ENCODE measurements at places on chromosomes 7 and 10.

- DNase-seq: no peak
Observed at GRCh38 chr7:155222573-155222972, 75.1 kb upstream of the INSIG1 start.

- DNase-seq: no peak
Observed at GRCh38 chr7:25804154-25804553, 347.8 kb upstream of the NFE2L3 start.

DNA sequence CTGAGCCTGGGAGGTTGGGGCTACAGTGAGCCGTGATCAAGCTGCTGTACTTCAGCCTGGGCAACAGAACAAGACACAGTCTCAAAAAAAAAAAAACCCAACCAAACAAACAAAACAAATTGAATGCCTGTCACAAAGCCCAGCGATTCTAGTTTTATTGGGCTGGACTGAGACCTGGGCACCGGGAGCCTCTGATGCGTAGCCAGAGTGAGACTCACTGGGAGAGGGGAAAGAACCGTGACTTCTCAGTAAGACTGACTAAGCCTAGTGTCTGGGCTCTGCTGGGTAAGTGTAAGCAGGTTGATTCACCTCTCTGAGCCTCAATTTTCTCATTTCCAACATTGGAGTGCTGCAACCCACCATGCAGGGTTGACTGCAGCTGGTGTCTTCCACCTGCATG lies 10.1 kb upstream of the LEP start:
- DNase-seq: no peak

GRCh38 chr7:11077816-11078215 lies 104.1 kb downstream of the PHF14 start:
- DNase-seq: no peak

- DNase-seq: no peak
Observed at GRCh38 chr7:22425361-22425760, 68.4 kb upstream of the RAPGEF5 start.

DNA sequence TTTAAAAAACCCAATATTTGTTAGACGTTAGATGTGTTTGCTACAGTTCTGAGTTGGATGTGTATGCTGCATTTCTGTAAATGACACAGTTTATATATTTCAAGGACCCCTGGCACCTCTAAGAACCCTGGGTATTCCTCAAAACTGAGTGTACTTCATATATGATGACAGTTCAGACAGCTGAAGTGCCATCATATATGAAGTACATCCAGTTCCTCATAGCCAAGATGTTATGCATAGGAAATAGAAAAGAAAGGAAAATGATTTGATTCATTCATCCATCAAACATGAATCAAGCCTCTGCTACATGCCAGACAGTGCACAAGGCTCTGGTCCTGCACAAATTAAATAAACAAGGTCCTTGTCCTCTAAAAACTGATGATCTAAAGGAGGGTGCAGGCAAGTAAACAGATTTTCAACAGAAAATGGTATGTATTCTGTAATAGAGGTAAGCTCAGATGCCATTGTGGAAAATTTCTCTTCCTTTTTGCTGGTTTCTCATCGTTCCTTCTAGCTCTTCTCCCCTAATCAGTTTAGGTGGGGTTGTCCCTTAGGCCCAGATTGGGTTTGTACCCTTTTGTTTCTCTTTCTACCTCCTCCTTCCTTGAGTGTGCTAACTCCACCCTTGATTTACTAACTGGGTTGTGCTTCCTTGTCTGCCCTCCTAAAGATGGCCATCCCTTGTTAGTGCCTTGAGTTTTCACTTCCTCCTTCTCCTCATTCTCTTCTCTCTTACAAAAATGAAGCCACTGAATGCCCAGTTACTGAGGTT lies 25.3 kb upstream of the SMIM30 start:
- DNase-seq: no peak

DNA sequence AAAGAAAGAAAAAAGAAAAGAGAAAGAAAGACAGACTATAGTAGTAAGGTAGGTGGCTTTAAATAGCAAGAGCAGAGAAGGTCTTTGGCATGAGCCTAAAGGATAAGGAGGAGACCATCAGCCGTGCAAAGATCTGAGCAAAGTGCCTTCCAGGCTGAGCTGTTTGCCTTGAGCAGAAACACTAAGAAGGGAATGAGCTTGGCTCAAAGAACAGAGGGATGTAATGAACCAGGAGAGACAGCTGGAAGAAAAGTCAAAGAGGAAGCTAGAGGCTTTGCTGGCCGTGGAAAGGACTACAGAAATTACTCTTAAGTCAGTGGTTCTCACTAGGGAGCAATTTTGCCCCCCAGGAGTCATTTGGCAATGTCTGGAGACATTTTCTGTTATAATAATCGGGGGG lies 228.6 kb downstream of the FGFR2 start:
- no peak for DNase-seq

DNA sequence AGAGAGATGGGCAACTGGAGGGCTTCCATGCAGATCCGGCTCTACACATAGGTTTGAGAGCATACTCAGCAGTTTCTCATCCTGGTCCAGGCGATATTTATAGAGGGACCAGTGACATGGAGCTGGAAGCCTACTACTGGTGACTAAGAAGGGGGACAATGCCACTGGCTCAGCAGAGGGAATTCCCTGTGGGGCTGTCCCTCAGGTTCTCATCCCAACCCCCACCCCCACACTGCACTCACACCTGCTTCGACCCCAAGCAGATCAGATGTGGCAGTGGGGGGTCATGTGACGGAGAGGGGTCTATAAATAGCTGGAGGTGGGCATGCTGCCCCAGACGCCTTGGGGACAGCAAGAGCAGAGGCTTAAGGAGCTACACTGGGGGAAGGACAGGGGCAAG lies at the start of gene CLCN1:
CLCN1 (plus strand) TSS at position 336 of the 400 bp plus-strand sequence. CDS start 102 bp downstream, outside the sequence.
- DNase-seq: no peak

DNA sequence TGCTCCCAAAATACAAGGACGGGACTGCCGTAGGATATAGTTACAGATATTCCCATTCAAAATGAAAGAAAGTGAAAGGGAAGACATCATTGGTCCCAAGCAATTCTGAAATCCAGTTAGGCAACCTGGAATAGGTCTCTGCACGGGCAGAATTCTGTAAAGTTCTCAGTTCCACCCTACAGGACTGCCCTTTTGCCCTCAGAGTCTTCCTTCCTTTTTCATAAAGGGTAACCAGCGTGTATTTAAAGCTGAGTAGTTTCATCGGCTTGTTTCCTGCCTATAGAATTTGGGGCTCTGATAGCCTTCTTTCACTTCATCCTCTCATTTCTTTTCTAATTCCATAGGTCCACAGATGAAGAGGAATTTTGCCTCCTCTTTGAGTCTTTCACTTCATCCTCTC lies 20.0 kb downstream of the COPG2 start:
- DNase-seq: no peak

DNA sequence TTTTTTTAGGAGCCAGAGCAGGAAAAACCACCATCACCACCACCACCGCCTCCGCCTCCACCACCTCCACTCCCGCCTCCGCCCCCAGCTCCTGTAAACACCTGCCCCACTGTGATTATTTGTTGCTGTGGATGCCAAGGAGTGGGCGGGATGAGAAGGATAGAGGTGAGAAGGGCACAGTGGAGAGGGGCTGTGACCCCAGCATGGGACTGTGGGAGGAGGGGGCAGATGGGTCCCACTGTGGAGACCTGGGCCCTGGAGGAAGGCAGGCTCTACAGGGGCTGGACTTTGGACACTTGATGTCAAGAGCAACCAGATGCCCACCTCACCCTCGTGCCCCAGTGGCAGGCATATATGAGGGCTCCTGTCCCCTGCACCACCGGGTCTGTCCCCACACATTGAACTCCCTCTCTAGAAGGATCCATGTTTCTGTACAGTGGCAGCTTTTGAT lies 24.7 kb downstream of the ANTXRL start:
- DNase-seq: no peak

DNA sequence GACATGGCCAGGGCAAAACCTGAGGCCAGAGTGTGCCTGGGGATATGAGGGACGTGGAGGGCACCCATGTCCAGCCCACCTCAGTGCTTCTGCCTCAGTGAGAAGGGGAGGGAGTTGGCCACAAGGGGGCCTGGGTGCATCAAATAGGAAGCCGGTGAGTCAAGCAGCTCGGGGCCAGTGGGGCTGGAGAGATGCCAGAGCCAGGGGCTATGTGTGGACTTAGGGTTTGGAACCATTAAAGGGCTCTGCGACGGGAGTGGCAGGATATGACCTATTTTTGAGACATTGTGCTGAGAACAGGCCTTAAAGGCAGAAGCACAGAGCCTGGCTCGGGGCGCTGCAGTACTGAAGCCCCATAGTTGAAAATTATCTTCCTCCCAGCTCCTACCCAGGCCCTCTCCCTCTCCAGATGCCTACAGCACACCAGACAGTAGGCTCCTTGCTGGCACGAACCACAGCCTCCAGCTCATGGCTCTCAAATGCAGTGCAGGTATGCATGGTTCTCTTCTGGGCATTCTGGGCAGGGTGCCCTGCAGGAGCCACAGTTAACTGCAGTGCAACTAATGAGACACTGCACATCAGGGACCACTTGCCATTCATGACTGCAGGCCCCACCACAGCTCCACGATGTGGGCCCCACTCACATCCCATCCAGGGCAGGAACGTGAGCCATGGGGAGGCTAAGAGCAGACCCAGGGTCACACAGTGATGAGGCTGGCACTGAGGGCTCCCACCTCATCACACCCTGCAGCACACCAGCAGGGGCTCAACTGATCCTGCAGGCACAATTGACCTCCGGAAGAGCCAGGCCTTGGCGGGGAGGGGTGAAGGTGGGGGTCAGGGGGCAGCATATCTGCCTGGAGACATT lies 7.2 kb upstream of the PGAM2 start:
- peak; percentile 65 for DNase-seq

- no peak for DNase-seq
Observed at GRCh38 chr10:103761075-103761920, 94.1 kb downstream of the SH3PXD2A start.

DNA sequence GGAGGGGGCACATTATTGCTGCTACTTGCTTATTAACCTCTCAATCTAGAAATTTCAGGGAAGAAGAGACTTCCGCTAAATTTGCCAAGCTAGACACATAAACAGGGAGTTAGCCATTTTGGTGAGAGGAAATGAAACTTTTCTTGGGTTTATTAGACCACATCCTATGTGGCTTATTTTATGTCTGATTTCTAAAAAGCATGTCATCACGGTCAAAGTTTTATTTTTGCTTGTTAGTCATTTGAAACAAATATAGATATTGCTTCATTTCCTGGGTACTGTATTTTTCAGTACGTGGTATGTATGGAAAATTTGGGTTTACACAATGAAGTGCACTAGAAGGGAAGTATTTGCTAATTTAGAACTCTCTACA lies 144.1 kb downstream of the TCF7L2 start:
- DNase-seq: no peak

- DNase-seq: no peak
Observed at GRCh38 chr7:106059556-106059955, 52.6 kb downstream of the SYPL1 start.

DNA sequence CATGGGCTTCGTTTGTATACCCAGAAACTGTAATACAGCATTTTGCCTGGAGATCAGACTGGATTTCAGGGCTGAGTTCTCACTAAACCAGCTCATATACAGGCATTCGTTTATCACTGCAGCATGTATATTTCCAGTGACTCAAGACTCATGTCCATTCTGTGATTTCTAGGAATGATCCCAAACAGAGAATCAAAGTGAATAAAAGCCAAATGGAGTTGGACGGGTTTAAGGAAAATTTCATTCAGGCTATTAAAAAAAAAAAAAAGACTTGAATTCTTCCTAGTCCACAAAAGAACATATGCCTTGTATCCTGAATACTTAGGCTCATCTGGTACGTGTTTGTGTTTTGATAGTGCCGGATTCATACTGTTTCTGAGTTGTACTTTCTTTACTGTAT lies 46.8 kb downstream of the TET1 start:
- DNase-seq: no peak

DNA sequence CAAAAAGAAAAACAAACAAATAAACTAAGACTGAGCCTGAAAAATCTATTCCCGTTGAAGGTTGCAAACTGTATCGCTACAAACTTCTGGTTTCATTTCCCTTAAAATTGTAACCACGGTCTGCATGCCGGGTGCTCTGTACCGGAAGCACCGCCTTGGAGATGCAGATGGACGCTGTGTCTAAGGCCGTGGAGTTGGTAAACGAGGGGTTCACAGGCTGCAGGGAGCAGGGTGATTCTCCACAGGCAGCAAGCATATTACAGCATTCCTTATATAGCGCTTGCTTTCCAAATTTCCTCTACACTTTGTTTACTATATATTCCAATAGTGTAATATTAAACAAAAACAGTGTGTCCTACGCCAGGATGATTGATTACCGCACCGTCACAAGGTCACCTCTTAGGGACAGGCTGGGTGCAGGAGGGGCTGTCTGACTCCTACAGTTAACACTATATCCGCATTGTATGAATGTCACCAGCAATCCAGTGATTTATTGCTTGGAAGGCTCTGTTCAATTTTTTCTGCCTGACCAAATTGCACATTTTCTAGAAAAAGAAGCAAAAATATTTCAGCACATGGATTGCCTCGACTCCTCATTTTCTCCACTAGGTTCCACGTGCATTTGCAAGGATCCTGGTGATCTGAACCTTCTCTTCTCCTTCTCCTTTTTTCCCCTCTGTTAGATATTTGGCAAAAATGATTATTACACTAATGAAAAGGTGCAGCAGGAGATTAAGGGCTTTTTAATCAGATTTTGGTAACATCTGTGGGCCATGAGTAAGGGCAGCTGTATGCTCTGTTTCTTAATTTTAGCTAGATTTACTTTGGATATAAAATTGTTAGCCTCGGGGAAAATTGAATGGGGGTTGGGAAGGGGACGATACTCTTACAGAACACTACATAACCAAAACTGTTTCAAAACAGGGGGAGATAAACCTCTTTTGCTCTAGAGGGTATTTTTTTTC lies 325.8 kb upstream of the MGMT start:
- no peak for DNase-seq

DNA sequence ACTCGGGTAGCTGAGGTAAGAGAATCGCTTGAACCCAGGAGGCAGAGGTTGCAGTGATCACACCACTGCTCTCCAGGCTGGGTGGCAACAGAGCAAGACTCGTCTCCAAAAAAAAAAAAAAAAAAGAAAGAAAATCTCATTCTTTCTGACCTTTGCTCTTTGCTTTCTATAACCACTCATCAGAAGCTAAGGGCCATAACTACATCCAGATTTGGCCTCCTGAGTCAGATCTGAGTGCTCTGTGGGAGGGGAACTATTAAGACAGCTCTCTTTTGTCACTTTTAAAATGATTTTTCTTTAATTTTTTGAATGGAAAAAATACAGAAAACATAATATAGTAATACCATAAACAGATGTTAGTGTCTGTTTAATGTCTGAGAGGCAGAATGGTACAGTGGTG lies 210.1 kb downstream of the KIAA1217 start:
- no peak for DNase-seq

GRCh38 chr7:51456-52068 lies 140.8 kb upstream of the FAM20C start:
- DNase-seq: no peak

DNA sequence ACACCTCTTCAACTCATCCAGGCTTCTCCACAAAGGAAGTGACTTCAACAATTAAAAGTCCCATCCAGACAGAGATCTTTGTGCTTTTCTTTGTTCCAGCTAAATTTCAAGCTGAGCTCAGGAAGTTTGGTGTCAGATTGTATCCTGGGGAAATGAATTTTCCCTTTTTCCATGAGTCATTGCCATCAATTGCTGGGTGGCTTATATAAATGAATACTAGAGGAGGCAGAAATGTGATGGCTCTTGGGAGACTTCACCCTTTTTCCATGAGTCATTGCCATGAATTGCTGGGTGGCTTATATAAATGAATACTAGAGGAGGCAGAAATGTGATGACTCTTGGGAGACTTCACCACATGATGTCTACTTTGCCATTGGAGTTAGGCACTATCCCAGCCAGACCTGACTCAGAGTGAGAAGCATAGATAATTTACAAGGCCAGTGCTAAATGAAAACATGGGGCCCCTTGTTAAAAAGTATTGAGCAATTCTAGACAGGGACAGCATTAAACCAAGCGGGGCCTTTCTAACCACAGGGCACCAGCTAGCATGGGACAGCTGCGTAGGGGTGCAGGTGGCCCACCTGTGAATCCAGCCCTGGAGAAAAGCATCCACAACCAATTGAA lies 339.2 kb upstream of the PODXL start:
- DNase-seq: no peak

Measured in liver (tissue), 10 donors.